Iris pigment epithelial cell (primary cell): ENCODE measurements at places on chromosomes 3 and 15.

- DNase-seq = no peak
Measured at GRCh38 chr15:75342221-75342620, 4.6 kb upstream of the NEIL1 start.

DNA sequence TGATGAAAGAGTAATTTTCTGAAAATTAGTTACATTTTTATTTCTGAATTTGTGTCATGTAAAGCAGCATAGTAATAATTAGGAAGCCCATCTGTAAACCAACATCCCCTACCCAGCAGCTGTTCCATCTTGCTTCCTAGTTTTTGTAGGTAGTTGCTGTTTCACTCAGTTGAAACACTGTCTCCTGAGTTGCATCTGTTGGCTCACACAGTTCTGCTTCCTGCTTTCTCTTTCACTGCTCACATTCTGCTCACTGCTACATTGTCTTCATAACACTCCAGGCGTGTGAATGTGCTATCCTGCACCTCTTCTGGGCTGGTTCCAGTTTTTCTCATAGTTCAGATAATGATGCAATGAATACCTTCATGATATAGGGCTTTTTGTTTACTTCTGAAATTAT is 123.4 kb downstream of the EPHB1 start:
- no peak for DNase-seq

DNA sequence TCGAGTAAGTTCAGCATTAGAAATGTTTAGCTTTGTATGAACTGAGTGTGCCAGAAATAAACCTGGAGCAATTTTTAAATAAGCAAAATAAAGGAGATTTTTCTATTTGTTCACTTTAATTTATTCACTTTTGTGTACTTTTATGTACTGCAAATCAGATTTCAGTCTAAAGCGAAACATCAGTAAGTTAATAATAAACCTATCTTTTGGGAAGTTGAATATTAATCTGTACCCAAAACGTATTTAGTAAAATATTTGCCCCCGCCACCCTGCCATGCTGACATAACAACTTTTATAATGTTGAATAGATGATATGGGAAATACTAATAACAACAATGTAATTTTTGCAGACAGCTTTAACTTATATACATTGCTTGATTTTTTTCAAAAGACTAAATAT is 230.0 kb downstream of the CDIN1 start:
- no peak for DNase-seq

- DNase-seq = peak; percentile 70
Measured at GRCh38 chr3:111668888-111669488, 73.8 kb upstream of the ZBED2 start.

- no peak for DNase-seq
Measured at GRCh38 chr3:14268897-14269296, 90.3 kb downstream of the LSM3 start.

DNA sequence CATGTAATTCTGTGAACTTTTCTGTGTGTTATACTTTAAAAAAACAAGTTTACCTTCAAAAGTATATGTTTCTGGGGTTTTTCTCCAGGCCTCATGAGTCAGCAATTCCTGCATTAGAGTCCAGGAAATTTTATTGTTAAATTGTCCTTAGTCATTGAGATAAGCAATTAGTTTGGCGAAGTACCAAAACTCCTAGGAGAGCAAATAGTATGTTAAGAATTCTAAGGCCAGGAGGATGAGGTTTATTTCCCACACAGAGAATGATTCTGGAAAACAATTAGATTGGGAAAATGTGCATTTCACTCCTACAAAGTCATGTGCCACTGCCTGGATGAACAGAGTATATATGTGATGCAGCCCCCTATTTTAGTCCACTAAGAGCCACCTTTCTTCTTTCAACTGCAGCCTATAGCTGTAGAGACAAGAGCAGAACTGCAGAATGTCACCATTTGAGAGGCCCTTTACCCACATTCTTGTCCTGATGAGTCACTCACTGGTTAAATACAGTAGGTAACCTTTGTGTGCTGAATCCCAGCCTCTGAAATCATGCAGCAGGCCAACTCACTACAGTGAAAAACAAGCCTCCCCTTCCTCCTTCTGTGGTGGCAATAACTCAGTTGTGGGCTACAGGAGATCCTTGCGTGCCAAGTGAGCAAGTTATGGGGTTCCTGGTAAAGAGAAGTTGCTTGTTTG is 452.8 kb upstream of the THBS1 start:
- peak; percentile 94 for DNase-seq

DNA sequence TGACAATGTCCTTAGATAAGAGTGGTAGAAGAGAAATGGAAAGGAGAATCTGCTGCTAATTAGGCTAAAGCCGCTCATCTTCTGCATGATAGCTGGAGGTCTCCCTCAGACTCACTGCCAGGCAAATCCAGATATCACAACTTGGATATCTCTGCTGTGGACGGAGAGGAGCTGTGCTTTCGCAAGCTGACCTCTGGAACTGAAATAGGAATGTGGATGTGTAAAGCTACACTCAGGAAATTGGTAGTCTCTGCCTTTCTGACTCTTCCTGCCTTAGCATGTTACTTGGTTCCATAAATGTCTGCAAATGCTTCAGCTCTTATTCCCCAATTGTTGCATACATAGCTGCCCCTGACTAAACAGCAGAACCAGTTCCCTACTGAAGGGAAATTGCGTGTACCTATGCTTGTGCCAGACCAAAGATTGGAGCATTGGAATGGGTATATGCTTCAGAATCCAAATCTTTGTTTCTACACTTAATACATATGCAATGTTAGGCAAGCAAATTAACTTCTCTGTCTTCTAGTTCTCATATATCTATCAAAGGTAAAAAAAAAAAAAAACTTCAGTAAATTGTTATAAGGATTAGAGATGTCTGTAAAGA is 74.7 kb upstream of the ROBO2 start:
- DNase-seq = peak; percentile 34

GRCh38 chr3:102299125-102299877 is 135.5 kb upstream of the ZPLD1 start:
- no peak for DNase-seq

GRCh38 chr3:37375184-37376127 is 201.1 kb upstream of the LRRFIP2 start:
- DNase-seq = no peak

DNA sequence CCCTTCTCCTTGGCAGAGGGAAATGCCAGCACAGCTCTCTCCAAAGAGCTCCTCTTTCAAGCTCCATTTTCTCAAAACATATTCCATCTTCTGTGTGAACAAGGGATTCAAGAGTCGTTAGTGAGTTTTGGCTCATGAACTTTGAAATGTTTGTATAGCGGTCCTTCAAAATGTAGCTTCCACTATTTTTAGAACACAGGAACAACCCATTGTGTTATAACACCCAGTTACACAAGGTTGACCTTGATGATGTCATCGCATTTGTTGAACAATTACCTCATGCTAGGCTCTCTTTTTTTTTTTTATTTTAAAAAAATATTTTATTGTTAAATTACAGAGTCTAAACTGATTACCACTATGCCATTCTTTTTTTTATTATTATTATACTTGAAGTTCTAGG is 251.7 kb downstream of the THSD4 start:
- no peak for DNase-seq

- DNase-seq = peak; percentile 74
Measured at GRCh38 chr15:43390723-43391122, 19.8 kb downstream of the TUBGCP4 start.

DNA sequence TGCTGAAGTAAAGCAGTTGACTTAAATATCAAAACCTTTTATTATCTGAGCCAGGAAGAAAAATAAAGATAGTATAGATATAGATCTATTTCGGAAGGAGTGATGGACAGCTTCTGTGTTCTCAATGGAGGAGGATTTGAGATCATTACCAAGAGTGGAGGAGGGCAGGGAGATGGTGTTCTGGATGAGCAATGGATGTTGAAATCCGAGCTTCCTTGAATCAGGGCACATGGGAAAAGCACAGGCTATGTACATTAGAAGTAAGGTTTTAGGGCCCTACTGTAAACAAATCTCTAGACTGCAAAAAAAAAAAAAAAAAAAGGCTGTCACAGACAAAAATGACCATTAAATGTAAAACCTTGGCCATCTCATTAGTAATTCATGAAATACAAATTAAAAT is 43.2 kb downstream of the GTPBP8 start:
- DNase-seq = peak; percentile 24

- peak; percentile 39 for DNase-seq
Measured at GRCh38 chr3:169362301-169362700, 301.2 kb downstream of the MECOM start.

GRCh38 chr3:61617041-61617440 is 55.7 kb downstream of the PTPRG start:
- no peak for DNase-seq

DNA sequence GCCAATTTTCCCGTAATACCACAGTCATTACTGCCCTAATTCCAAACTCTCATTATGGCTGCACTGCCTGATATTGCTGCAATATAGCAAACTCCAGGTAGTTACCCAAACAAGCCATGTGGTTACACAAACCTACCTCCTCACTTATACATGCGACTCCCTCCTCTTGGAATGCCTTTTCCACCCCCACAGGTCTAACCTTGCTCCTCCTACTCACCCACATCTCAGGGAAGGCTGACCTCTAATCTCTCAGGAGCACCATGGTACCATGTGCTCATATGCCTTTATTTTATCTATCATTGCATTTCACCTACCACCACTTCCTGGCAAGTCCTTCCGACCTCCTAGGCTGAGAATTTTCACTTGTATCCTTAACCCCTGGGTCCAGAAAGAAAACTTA is 2.9 kb downstream of the RBPMS2 start:
- no peak for DNase-seq

DNA sequence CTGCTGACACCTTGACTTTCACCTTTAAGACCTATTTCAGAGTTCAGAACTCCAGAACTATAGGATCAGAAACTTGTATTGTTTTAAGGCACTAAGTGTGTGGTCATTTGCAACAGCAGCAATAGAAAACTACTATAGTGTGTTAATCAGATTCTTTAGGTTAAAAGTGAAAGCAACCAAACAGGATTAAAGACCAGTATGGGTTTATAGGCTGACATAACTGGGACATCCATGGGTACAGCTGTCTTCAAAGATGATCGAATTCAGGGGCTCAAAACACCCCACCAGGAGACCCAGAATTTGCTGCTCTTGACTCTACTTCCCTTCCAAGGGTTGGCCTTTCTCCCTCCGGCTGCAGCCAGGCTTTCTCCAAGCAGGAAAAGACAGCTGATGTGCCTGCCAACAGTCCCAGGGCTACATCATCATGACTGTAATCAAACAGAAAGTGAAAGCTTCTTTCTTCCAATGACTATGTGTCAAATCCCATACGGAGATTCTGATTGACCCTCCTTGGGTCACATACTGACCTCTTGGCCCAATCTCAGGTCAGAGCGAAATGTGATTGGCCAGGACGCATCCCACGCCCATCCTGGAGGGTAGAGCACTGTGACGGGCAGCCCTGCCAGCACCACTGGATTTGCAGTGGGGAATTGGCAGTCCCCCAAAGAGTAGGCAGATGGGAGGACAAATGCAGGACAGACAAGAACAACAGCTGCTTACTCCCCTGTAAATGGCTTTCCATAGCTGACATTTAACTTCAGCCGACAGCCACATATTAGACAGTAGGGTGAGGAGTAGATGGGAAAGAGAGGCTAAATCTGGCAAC is 51.4 kb upstream of the RNF7 start:
- DNase-seq = peak; percentile 58

DNA sequence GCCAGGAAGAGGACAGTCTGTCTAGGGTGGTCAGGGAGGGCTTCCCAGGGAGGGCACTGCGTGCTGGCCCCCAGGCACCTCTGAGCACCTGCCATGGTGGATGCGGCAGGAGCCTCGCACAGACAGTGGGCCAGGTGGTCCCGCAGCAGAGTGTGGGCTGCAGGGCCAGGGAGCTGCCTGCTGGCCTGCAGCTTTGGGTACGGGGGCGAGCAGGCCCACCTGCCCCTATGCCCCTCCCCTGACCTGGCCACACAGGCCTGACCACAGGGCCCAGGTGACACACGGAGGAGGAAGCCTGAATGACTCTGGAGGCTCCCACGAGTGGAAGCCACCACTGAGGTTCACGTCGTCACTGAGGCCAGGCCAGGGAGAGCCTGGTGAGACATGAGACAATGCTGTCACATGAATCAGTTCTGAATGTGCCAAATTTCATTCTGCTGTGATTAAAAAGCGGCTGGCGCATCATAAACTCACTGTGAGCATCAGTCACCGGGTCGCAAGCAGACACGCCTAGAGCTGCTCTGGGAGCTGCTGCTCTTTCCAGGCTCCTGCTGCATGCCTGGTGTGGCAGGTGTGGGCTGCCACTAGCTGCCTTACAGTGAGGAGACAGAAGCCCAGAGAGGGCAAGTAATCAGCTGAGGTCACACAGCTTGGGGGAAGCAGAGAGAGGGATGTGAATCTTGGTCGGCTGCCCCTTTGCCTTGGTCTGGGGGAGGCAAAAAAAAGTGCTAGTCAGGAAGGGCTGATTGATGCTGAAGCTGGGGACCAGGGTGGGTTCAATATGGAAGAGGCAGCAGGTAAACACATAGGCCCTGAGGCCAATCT is 39.5 kb upstream of the IQSEC1 start:
- DNase-seq = no peak

GRCh38 chr15:39817892-39818291 is 35.3 kb upstream of the FSIP1 start:
- DNase-seq = peak; percentile 22

- no peak for DNase-seq
Measured at GRCh38 chr3:61080737-61081445, 170.4 kb downstream of the FHIT start.

- DNase-seq = no peak
Measured at GRCh38 chr3:65508750-65509422, 529.8 kb downstream of the MAGI1 start.

DNA sequence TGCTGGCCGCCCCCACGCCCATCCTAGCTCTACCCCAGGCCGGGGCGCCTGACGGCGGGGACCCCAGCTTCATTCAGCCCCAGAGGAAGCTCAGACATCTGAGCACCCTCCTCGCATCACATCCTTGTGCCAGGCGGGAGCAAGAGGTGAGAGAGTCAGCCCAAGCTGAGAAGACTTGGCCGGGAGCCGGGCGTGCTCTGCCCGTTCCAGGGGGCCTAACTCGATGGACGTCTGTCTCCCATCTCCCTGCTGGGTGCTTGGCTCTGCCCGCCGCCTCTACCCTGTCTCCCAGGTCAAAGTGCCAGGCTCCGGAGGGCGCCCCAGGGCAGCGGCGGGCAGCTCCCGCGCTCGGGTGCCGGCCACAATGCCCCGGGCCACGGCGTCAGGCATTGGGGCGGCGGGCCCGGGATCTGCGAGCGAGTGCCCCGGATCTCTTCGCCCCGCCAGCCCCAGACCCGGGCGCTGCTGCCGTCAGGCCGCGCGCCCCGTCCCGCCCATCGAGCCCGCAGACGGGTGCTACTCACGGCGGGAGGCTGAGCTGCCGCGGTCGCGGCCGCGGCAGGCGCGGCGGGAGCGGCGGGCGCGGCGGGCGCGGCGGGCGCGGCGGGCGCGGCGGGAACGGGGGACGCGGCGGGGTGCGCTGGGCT is 388 bp downstream of the DAPK2 start:
- peak; percentile 13 for DNase-seq

GRCh38 chr3:195609229-195609628 is 25.5 kb upstream of the APOD start:
- no peak for DNase-seq

- no peak for DNase-seq
Measured at GRCh38 chr15:70251246-70251990, 153.7 kb upstream of the TLE3 start.

GRCh38 chr15:52193321-52193720 is 2.1 kb upstream of the GNB5 start:
- DNase-seq = no peak

GRCh38 chr3:124838963-124839362 is 48.2 kb downstream of the ITGB5 start:
- DNase-seq = no peak
